ENCODE measurements at places on chromosomes 7 and 10.

GRCh38 chr10:49285232-49285631 lies 13.7 kb upstream of the C10orf71 start:
- DNase-seq, result no peak

GRCh38 chr7:120600607-120601006 lies 257.3 kb downstream of the TSPAN12 start:
- DNase-seq, result no peak

- DNase-seq, result no peak
These were observed 290.1 kb upstream of the ZMIZ1 start for GRCh38 chr10:78778444-78779338.

GRCh38 chr7:16900209-16900768 lies 18.5 kb upstream of the AGR3 start:
- no peak for DNase-seq

DNA sequence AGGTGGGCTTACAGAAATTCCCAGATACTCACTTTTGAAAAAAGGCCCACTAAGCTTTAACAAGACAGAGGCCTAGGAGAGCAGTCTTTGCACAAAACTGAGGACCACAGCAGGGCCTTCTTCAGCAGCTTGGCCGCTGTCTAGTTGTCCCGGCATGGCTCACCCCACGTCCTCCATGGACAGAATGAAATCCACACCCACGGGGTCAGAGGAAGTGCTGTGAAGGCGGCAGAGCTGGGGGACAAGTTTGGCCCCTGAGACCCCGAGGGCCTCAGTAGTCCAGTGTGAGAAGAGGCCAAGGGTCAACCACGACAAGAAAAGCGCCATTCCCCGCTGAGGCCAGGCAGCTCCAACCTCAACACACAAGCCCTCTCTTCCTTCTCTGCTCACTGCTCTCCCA lies 78.9 kb downstream of the ZRANB1 start:
- DNase-seq, result no peak
